Activated CD4-positive, alpha-beta T cell treated with anti-CD3 and anti-CD28 coated beads, Interleukin-2, amount 10 ng/mL, durations not matched to agents 24 days and 14 days (primary cell): ENCODE measurements at places on chromosomes 12 and 14. TPM values are rescaled to one million over a fixed set of nuclear protein-coding genes. Genes with fewer than 3 reads are reported as not detected.

GRCh38 chr12:59432057-59432456, 163.8 kb upstream of the SLC16A7 start:
- no peak for DNase-seq

GRCh38 chr14:39113685-39114072, 444 bp upstream of the GEMIN2 start:
- no peak for DNase-seq

- no peak for DNase-seq
Observed at GRCh38 chr14:101066826-101067510, 163.4 kb upstream of the RTL1 start.

The PARP11 gene
- 11.4 and 14.8 TPM in 2 replicates for total RNA-seq
